ENCODE measurements at places on chromosomes 3 and 15.
A peak's percentile ranks its signal among the peaks of the same experiment; 100 is the strongest.

DNA sequence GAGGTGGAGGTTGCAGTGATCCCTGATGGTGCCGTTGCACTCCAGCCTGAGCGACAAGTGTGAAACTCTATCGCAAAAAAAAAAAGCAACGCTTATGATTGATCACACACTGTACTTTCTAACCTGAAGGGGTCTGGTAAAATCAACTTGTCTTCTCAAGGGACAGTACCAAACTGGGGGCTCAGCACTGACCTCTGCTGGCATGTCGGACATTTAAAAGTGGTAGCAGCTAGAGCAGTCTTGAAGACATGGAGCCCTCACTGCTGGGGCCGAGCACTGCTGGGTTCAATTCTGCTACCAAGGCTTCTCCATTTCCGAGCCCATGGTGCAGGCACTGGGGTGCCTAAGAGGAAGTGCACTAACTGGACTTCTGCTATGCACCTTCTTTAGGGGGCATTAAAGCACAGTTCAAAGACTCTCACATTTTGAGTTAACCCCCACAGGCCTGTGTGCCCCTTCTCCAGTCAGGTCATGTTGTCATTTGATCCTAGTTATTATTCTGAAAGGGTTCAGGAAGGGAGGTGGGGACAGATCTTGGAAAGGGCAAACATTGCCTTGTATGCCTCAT is 26.4 kb upstream of the LAMP3 start:
- no peak for DNase-seq

DNA sequence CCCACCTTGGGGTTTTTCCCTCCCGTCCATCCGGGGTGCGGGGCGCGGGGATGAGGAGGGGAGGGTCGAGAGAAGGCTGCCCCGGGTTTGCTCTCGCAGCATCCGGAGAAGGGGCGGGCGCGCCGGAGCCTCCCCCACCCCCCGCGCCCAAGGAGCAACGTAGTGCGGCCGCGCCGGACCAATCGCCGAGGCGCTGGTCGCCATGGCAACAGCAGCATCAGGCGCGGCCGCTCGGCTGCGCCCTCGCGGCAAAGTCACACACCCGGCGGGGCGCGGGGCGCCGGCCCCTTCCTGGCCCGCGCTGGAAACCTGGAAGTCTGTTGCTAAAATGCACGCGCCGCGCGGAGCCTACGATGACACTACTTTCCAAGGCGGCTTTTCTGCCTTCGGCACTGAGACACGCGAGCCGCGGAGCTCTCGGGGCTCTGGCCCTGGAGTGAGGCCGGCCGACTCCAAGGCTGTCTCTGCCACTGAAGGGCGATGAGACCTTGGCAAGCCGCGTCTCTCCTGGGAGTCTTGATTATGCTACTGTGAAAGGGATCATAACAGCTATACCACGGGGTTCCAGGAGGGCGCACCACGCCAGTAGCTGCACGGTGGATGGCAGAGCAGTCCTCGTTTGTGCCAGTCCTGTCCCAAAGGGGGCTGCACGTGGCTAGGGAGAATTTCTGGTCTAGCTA is at the start of gene IQSEC1:
Gene IQSEC1 (minus strand): TSS at position 104 of the 680 bp plus-strand sequence. CDS start 415 bp downstream, outside the sequence.
- DNase-seq: peak; percentile 42

- no peak for DNase-seq
Observed at GRCh38 chr15:31387092-31387478, 60.5 kb downstream of the KLF13 start.

DNA sequence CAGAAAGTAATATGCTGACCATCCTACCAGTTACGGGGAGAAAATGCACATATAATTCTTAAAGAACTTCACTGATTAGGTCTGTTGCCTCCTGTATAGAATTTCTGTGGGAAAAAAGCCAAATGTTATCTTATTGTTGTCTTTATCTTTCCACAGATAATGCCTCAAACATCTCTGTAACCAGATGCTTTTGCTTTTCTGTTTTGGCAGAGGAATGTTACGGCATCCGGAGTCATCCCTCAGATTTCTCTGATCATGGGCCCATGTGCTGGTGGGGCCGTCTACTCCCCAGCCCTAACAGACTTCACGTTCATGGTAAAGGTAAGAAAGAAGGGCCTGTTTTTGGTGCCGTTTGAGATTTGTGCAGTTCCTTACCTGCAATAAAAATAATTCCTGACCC is 33.5 kb downstream of the PCCB start:
- DNase-seq: no peak

DNA sequence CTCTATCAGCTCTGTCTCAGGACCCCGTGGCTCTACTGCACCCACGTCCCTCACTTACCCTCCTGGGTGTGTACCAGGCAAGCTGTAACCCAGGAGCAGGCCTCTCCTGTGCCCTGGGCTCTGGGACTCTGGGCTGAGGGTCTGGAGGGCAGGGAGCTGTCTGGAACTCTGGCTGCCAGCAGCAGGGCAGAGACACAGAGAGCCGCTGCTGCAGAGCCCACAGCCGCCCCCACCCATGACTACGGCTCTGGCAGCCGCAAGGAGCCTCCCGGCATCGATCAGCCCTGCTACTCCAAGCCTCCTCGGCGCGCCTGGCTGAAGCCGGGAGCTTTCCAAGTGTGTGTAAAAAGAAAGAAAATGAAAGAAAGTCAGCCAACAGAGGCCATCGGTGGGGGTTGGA is 103.7 kb upstream of the ATP2B2 start:
- no peak for DNase-seq

- no peak for DNase-seq
Observed at GRCh38 chr3:31142139-31142538, 247.7 kb upstream of the GADL1 start.

DNA sequence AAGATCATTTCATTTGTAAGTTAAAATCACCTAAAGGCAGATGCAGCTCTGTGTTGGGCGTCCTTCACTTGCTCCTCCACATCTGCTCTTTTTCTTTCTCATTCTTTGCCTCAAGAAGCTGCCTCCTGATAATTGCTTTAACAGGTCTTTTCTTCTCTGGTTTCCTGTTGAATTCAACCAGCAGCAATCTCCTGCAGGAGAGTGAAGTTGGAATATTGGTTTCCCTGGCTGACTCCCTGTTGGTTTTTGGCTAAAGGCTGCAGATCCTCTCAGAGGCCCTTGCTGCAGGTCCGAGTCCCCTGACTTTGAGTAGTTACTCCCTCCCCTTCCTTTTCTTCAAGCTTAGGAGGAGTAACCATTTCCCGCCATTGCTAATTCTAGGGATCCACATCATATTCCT is 4.2 kb downstream of the TP63 start:
- DNase-seq: no peak

GRCh38 chr15:95816591-95816990 is 513.9 kb upstream of the NR2F2 start:
- no peak for DNase-seq

GRCh38 chr3:67401921-67402320 is 252.5 kb downstream of the SUCLG2 start:
- no peak for DNase-seq

- no peak for DNase-seq
Observed at GRCh38 chr3:76585794-76586392, 454.0 kb upstream of the ROBO2 start.
